ENCODE measurements at places on chromosomes 12 and 14.

- DNase-seq = no peak
These were observed 435.2 kb upstream of the DCN start for GRCh38 chr12:91617818-91618217.

- DNase-seq = no peak
These were observed 52.3 kb upstream of the KCNA5 start for GRCh38 chr12:4991373-4991772.

GRCh38 chr14:50360851-50361250 lies 35.8 kb downstream of the CDKL1 start:
- DNase-seq = no peak

GRCh38 chr12:106527356-106527755 lies 55.4 kb upstream of the RFX4 start:
- DNase-seq = no peak

GRCh38 chr14:71574976-71575375 lies 357.3 kb upstream of the RGS6 start:
- DNase-seq = no peak

GRCh38 chr12:47360771-47361388 lies 281.1 kb upstream of the AMIGO2 start:
- peak; percentile 36 for DNase-seq

DNA sequence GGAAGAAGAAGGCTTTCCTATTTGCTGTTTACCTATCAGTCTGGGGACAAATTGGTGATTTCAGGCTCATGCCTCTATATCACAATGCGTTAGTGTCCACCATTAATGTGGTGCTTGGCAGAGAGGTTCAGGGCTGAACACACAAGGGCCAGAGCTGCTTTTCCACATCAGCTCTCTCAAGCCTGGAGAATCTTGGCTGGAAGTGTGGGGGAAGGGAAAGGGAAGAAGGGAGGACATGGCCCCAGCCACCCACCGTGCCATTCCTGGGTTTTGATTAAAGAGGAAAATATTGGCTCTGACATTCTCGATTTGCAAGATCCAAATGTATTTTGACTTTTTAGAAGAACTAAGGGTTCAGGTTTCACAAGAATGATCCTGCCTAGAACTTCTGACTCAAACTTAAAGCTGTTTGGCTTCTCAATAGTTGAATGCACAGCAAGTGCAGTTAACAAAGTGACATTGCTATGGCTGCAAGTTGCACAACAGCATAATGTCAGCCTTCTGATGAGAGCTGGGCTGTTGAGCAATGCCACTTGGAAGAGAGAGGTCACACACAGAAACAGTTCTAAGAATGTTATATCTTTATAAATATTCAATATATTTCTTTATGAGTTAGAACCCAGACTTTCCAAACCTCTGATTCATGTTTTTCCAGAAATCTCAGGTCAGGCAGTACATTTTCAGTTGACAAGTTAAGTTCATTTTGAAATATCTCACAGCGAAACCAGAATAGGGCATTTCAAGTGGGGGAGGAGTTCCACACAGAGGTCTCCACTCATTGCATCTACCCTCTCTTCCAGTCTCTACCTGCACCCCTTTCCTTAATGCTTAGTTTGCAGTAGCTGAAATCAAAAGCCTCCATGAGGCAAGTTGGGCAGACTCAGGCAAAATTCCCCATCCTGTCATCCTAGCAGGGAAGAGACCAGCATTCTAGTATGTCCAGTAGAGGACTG lies 25.3 kb downstream of the IGF1 start:
- DNase-seq = no peak

GRCh38 chr12:101954676-101955075 lies 77.3 kb downstream of the DRAM1 start:
- DNase-seq = no peak

Measured in endothelial cell (in vitro differentiated cells).